ENCODE measurements at places on chromosomes 13 and 19. TPM values are rescaled to one million over a fixed set of nuclear protein-coding genes. Genes with fewer than 3 reads are reported as not detected.

DNA sequence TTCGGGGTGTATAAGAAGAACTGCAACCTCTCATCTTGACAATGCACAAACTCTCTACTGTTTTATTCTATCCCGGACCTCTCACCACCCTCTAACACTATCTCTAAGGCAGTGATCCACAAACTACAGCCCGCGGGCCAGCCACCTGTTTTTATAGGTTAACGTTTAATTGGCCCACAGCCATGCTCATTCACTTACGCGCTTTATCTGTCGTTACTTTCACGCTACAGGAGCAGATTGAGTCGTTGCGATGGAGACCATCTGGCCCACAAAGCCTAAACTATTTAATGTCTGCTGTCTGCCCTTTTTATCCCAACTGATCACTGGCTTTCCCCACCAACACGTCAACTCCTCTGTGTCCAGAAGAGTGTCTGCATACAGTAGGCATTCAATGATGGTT, 158.9 kb downstream of the CACNA1A start:
- DNase-seq = no peak

DNA sequence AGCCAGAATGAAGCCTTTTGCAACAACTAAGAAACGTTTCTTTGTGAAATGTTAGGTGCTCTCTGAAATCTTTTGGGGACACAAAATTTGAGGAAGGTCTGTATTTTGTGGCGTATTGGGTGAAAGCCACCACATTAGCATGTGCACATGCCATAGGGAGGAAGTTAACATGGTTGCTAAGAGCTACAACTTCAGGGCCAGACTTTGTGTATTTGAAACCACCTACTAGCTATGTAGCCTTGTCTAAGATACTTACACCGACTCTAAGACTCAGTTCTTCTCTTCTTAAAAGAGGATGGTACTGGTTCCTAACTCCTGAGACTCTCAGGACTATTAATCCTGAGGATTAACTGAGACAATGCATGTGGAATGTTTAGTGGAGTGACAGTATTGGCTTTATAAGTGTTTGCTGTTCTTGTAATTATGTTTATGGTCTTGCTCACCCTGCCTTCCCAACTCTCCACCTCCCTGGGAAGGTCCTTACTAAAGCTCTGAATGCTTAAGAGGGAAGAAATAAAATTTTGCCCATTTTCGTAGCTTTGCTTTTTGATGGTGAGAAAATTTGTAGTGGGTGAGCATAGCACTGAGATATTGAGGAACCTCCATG, 15.5 kb downstream of the SERP2 start:
- no peak for DNase-seq

DNA sequence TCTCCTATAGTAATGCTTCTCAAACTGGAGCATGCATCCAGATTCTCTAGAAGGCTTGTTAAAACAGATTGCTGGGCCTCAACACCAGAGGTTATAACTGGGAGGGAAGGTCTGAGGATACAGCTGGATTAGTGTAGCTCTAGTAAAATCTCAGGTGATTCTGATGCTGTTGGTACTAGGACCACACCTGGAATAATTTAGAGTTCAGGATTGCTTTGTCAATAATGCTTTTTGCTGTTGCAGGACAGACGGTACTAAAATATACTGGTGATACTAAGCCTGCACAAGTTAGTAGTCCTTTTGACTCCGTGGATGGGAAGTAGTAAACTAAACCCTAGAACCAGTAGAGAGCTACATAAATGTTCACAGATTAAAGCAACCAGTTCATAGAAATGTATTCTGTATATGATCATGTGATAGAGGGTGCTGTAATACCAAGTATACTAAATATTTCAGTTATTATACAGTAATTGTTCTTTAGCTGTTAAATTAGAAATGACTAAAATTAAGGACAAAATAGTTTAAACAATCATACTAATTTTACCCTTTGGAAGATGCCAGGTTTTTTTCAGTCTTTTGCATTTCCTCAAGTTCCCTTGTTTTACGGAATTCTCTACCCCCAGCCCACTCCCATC, 258.2 kb upstream of the STARD13 start:
- no peak for DNase-seq

GRCh38 chr13:48838193-48838973, 137.3 kb upstream of the FNDC3A start:
- no peak for DNase-seq

DNA sequence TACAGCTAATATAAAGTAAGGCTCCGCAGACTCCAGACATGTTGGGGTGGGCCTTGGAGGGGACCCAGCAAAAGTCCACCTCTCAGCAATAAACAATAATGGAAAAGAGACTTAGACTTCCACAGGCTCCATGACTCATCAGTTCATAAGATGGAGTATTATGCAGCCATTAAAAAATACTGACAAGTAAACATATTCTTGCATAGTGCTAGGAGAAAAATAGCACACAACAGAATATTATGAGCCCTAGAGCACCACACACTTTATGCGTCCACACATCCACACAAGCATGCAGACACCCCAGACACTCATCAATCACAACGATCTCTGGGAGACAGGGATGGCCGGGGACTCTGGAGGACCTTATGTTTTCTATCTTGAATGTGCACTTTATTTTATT, 46.0 kb downstream of the PDCD5 start:
- no peak for DNase-seq

- no peak for DNase-seq
These were observed 109.7 kb upstream of the KLF12 start for GRCh38 chr13:74243637-74244526.

DNA sequence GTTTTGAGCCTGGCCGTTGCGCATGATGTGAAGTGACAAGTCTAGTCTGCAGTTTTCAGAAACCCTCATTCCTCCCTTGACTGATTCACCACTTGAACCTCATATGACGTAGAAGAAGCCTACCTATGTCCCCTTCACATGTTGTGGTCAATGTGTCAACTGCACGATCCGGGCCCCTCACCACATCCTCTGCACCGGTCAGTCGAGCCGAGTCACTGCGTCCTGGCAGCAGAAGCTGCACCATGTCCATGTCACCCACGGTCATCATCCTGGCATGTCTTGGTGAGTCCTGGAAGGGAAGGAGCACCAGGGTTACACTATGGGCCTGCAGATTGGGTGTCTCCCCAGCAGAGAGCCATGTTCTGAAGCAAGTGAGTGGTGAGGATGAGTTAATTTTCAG, at the start of gene KIR2DL4:
Gene KIR2DL4, plus strand, starts transcription at position 201 of the 400 bp plus-strand sequence. Its CDS starts 42 bp downstream, at position 243.
- no peak for DNase-seq

DNA sequence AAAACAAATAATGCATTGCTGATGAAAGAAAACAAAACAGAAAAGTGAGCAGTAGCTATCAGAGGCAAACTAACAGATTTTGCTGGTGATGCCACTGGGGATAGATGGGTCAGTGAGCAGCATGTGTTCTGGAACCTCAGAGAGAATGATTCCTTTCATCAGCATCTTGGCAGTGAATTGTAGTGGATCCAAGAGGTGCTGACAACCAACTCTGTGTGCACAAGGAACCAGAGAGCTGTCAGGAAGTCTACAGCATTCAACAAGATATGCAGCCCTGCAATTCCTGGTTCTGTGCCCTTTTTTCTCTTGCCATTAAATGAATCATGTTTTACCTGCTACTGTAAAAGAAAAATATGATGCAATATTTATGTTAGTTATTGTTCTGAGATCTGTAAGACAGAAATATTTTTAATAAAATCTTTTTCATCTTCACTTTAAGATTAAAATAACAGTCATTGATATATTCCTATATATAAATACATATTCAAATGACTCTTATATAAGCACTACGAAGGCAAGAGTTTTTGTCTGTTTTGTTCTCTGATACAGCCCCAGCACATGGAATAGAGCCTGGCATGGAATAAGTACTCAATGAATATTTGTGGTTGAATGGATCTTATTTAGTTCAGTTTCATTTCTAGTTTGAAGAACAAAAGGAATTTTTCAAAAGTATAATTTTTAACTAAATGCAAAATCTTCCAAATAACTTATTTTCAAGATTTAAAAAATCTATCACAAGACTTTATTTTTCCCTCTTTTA, 80.8 kb downstream of the FREM2 start:
- DNase-seq = no peak

- DNase-seq = no peak
These were observed 27.1 kb upstream of the MYCBP2 start for GRCh38 chr13:77353995-77354394.

DNA sequence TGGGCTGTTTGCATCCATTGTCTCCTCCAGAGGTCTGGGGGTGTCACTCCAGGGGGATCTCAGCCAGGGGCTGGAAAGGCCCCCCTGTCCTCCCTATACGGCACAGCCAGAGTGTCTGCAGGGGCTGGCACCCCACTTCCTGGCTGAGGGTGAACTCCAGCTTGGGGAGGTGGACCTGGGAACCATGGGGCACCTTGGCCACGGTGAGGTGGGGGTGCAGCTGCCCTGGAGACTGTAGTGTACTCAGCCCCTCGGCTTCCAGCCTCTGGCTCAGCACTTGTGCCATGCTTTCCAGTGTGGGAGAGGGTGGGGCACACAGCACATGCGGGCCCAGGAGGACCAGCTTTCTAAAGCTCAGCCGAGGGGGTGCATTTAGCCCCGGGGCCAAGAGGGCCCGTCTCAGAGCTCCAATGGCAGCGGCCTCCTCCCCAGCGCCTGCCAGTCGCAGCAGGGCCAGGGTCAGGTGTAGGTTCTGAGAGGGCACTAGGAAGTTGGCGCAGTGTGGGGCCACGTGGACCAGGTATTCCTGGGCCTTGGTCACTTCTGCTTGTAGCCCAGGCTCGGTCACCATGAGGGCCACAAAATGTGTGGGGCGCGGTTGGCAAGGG, 1.4 kb downstream of the LENG9 start:
- peak; percentile 82 for DNase-seq

GRCh38 chr19:46191972-46192371, 37.6 kb upstream of the IGFL1 start:
- no peak for DNase-seq

DNA sequence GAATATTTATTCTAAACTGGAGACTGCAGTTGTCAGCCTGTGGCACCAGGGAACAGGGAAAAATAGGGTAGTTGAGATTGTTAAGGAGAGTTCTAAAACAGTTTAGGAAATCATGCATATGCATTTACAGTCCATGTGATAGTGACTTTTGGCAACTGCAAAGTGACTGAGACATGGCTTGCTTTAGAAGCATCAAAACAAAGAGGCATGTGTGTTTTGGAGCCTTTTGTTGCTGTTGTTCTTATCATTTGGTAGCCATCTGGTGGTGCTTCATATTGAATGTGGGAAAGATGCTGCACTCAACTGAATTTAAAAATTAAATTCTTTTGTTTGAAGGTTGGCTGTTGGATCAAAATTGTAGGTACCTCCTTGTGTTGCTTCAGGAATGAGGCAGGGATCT, 10.2 kb upstream of the EBPL start:
- DNase-seq = no peak

DNA sequence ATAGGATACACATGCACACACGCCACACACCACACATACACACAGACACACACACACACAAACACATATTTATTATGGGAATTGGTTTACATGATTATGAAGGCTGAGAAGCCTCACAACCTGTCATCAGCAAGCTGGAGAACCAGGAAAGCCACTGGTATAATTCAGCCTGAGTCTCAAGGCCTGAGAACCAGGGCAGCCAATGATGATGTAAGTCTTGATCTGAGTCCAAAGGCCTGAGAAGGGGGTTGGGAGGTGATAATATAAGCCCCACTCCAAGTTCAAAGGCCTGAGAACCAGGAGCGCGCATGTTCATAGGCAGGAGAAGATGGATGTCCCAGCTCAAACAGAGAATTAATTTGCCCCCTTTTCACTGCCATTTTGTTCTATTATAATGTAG, 18.7 kb upstream of the SOX21 start:
- no peak for DNase-seq

- DNase-seq = no peak
These were observed 15.8 kb upstream of the UBE2S start for GRCh38 chr19:55423225-55424005.

DNA sequence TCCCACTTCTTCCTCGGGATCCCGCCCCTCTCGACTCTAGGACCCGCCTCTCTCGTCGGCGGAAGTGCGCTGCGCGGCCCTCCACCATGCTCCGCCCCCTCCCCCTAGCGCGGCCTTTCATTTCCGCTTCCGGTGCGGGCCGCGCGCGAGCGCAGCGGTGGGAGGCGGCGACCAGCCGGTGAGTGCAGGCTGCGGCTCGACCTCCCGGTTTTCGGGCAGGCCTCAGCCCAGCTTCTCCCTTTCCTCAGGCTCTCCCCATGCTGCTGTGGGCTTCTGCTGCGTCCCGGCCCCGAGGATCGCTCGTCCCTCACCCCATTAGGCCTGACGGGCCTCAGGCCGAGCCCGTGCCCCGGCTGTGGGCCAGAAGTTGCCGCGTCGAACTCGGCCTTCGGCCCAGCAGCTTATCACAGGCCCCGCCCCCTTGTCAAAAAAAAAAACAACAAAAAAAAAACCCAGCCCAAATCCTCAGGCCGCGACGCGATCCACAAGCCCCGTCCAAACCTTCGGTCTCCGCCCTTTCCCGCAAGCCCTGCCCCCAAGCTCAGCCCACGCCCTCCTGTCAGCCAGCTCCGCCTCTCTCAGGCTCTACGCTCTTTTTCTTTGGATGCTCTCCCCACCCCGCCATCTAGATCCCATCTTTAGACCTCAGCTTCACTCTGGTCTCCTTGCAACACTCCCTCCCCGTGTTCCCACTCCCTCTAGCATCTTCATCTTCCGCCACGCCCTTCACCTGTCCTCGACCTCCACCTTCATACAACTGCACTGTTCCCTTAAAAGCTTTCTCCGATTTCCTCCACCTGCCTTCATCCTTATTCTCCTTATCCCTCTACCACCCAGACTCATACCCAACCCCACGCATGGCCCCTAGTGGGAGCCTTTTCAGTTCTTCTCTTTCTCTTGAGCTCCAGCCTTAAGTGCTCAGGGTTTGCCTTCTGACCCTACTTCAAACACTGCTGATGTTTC, at the start of gene CLASRP:
Gene CLASRP, plus strand, starts transcription at position 115 of the 963 bp plus-strand sequence. CDS start 1,168 bp downstream, outside the sequence.
- peak; percentile 94 for DNase-seq

DNA sequence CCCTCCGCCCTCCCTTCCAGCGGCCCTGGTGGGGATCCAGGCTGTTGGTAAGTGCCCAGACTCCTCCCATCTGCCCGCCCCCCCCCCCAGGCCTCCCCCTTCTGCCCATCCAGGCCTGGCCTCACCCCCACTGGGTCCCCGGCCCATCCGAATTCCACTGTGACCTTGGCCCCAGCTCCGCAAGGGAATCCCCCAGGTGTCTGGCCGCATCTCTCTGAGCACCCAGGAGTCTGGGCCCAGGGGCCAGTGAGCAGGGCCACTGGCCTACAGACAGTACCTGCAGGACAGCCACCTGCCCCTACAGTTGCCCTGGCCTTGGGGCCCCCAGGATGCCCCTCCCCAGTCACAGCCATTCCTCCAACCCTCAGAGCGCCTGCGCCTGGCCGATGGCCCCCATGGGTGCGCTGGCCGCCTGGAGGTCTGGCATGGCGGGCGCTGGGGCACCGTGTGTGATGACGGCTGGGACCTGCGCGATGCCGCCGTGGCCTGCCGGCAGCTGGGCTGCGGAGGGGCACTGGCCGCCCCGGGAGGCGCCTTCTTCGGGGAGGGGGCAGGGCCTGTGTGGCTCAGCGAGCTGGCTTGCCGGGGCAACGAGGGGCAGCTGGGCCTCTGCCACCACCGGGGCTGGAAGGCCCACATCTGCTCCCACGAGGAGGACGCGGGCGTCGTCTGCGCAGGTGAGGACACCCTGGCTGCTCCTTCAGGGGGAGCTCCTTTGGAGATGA, 912 bp downstream of the SSC5D start:
- no peak for DNase-seq

GRCh38 chr13:98632961-98633360, 56.1 kb upstream of the STK24 start:
- DNase-seq = no peak

Gene CCDC106
- 7.8 TPM for total RNA-seq

Gene COMMD6
- 46.5 TPM for total RNA-seq

Gene OVOL3
- not detected for total RNA-seq

Gene NLRP7
- not detected for total RNA-seq

Gene ZNF208
- 3.6 TPM for total RNA-seq

Gene MCEMP1
- total RNA-seq = 1.4 TPM

Gene SLC25A41
- not detected for total RNA-seq

Gene MBD3L4
- total RNA-seq = not detected

Gene SLC15A1
- total RNA-seq = 34.1 TPM

Gene F2RL3
- total RNA-seq = 0.68 TPM
